ENCODE measurements at places on chromosomes 13 and 19.
A peak's percentile ranks its signal among the peaks of the same experiment; 100 is the strongest.

DNA sequence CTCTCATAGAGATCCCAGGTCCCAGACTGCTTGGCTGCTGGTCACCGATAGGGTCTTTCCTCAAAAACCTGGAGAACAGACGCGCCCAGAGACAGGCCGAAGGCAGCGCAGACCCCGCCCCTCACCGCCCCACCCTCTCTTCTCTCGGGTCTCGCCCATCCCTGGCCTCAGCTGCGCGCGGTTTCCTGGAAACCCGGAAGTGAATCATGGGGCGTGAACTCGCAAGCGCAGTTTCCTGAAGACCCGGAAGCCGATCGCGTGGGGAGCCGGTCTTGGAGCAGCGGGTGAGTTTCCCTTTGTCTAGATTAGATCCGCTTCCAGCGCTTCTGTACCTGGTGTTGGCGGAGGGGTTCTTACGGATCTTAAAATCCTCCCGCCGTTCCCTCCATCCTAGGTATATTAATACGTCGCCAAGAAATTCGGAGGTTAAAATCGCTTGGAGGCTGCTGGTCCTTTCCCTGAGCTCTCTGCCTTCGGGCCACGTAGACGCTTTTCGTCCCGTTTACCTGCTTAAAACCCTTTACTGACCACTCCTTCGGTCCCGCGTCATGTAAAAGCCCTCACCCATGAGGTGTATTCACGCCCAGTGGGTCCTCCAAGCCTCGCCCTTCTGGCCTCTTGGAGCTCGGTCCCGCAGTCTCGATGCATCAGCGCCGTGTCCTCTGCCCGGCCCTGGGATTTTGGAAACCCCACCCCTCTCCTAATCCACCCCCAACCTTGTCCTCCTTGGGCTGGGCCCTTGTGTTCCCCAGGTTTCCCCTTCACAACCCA, at the start of gene ZNF578:
Gene ZNF578, plus strand, starts transcription at position 230 of the 771 bp plus-strand sequence. CDS start 48,293 bp downstream, outside the sequence.
- DNase-seq = peak; percentile 66

DNA sequence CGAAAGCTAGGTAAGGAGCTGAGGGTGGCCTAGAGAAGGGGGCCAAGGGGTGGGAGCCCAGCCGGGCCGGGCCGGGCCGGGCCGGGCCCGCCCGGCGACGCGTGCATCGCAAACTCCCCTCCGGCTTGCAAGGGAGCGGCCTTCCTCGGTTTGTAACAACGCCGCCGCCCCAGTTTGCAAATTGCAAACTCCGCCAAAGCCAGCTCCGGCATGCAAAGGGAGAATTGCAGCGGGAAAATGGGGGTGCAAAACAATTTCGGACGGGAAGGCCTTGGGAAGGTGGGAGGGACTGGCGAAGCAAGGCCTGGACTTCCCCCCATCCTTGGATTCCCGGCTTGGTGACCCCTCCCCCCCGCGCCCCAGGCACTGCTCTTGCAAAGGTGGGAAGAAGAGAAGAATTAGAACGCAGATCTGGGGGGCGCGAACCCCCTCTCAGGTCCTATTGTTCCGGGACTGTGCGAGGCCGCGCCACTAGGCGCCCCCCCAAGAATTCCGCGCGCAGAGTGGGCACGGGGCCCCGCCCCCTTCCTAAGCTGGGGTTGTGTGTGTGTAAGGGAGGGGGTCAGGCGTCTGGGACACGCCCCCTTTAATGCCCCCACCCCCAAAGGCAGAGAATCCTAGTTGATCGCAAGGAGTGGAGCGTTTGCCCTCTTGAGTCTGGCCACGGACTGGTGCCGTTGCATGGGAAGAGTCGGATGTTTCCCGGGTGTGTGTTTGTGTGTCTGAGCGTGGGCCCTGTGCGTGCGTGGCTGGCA, 926 bp downstream of the PRR12 start:
- no peak for DNase-seq

DNA sequence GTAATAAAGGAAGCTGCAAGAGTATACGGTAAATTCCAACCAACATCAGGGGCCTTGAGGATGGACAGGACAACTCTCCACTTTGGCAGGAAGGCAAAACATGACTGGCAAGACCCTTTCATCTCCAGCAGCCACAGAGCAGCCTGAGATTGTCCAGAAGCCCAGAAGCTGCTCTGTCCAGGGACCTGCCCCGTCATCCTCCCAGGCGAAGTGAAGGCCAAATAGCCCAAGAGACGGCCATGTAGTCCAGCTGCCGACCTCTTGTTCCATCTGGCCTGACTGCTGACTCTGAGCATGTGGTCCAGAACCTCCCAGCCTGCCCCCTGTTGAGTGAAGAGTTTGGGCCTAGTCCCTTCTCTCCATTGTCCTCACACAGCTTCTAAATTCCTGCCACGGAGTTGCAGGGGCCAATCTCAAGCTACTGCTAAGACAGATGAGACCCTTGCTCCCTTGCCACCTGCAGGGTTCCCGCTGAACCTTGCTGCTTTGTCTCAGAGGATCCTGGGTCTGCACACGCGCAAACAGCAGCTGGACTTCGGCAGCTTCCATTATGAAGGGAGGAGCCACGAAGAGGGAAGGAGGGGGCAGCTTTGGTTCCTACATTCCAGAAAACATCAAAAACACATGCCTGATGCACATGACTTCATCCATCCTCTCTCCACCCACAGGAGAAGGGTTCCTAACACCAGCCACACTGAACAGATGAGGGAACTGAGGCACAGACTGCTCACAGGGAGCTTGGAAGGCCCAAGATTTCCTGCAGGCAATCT, 196.9 kb downstream of the KATNAL1 start:
- no peak for DNase-seq

DNA sequence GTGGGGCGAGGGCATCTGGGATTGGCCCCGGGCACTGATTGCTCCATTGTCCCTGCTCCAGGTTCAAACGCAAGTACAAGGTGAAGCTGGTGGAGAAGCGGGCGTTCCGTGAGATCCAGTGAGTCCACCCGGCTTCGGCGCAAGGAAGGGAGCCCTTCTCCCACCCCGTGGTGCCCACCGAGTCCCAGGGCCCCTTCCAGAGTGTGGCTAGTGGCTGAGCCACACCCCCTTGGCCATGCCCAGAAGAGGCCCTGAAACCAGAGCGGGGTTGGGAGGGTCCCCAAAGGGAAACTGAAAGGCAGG, 11.2 kb downstream of the NOP53 start:
- DNase-seq = no peak

DNA sequence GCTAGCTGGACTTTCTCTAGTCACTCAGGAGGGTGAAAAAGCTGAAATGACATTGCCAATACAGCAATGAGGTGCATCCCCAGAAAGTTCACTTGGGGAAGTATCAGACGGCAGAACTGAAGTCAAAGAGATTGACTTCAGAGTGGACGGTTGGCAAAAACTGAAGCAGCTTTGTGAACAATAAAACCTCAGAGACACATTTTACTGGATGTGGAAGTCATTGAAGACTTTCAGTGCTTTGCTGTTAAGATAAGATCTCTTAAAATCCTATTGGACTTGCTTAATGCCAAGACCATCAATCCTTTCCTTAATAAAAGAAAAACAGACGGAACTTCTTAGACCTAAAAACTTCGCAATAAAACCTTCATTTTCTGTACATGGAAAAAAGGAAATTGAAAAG, 103.7 kb downstream of the ABCC4 start:
- no peak for DNase-seq

GRCh38 chr19:28523619-28524018, 689.3 kb downstream of the UQCRFS1 start:
- DNase-seq = no peak

DNA sequence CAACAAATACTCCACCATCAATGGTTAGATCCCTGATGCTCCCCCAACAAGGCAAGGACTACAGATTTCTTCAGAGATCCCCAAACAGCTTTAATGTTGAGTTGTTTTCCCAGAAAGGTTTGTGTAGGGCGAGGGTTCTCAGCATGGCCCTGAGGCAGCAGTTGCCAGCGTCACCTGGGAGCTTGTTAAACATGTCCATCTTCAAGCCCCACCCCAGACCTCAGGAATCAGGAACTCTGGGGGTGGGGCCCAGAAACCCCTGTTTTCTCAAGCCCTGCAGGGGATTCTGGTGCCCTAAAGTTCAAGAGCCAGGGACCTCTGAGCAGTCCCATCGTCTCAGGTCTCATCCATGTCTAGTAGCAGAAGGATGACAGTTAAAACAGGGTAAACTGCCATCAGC, 9.6 kb downstream of the EFNB2 start:
- no peak for DNase-seq

GRCh38 chr13:46637213-46637612, 84.2 kb downstream of the LRCH1 start:
- DNase-seq = no peak

GRCh38 chr13:37416291-37417059, 182.1 kb downstream of the POSTN start:
- no peak for DNase-seq

GRCh38 chr19:57812226-57812625, 2.5 kb downstream of the ZNF552 start:
- no peak for DNase-seq

- DNase-seq = no peak
Observed at GRCh38 chr13:20812890-20813289, 39.1 kb upstream of the EEF1AKMT1 start.

GRCh38 chr19:40663695-40664692, 26.5 kb downstream of the NUMBL start:
- DNase-seq = no peak
